HFFc6 (cell line): ENCODE measurements at places on chromosomes 12 and 14.

GRCh38 chr14:105709281-105710118 is 183.1 kb downstream of the TMEM121 start:
- no peak for DNase-seq

DNA sequence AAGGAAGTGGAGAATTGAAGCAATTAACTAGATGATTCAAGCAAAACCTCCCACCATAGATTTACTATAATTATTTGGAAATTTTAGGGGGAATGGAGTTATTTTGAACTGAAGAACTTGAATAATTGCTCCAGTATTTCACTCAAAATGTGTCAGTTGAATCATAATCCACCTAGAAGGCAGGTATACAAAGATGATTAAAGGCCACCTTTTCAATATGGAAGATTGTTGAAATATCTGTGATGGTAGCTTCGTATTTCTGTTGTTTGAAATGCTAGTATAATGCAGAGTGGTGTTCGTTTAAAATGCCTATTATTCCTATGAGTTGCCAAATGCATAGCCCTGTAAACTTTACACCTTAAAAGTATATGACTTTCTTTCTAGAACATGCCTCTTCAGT is 3.1 kb downstream of the HMGA2 start:
- no peak for DNase-seq

- DNase-seq, result no peak
Observed at GRCh38 chr14:105911006-105911847, 384.8 kb downstream of the TMEM121 start.

GRCh38 chr14:71988939-71989338 is 56.7 kb downstream of the RGS6 start:
- no peak for DNase-seq

DNA sequence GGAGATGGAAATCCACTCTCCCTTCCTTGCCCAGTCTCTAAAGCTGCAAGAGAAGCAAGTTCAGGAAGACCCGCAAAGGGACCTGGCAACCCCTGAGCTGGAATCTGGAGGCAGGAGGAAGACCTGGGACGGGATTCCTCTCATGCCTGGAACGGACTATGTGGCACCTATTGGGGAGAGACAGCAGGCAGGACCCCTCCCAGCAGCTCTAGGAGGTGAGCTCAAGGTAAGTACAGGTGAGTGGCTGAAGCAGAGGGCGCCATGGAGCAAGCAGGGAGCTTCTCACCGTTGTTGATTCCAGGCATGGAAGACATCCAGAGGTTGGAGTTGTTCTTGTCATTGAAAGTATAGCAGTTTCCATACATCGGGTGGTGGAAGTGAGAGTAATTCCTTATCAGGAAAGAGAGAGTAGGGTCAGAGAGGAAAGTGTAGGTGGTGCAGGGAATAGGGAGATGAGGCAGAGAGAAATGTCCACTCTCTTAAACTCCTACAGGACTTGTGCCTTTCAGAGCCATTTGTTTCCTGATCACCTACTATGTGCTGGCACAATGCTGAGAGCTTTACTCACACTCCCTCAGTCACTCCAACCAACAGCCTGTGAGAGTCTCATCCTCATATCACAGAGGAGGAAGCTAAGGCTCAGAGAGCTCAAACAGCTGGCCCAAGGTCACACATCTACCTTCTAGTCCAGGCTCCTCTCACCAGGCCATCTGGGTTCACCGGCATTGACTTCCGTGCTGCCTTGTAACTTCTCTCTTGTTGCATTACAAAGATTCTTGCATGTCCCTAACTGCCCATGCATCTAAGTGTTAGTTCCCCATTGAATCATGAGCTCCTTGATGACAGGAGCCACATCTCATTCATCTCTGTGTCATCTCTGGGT is 13.9 kb upstream of the TNFRSF1A start:
- no peak for DNase-seq

- DNase-seq, result no peak
Observed at GRCh38 chr12:110590806-110591326, 7.7 kb upstream of the PPTC7 start.

- DNase-seq, result no peak
Observed at GRCh38 chr14:100241279-100241678, 2.3 kb downstream of the YY1 start.

DNA sequence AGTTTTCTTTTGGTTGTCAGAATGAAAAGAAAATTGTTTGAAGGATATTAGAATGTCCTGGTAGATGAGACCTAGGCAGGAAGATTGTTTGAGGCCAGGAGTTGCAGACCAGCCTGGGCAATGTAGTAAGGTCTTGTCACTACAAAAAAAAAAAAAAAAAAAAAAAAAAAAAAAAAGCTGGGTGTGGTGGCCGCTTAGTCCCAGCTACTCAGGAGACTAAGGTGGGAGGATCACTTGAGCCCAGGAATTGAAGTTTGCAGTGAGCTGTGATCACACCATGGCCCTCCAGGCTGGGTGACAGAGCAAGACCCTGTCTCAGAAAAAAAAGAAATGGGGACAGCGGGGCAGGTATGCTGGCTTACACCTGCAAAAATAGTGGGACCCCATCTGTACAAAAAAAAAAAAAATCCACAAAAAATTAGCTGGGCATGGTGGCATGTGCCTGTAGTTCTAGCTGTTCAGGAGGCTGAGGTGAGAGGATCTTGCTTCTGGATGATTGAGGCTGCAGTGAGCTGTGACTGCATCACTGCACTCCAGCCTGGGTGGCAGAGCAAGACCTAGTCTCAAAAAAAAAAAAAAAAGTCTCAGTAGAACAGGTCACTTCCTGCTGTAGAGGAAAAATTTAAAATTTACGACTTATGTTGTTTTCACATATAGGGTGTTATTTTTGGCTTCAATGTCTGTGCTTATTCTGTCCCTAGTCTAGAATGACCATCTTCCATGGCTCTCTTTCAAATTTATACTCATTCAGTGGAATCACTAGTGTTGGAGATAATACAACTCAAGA is 70.7 kb downstream of the PPHLN1 start:
- DNase-seq, result no peak

- no peak for DNase-seq
Observed at GRCh38 chr12:87679251-87679650, 349.9 kb downstream of the C12orf50 start.

- DNase-seq, result no peak
Observed at GRCh38 chr14:87133073-87133801, 859.7 kb downstream of the GALC start.

DNA sequence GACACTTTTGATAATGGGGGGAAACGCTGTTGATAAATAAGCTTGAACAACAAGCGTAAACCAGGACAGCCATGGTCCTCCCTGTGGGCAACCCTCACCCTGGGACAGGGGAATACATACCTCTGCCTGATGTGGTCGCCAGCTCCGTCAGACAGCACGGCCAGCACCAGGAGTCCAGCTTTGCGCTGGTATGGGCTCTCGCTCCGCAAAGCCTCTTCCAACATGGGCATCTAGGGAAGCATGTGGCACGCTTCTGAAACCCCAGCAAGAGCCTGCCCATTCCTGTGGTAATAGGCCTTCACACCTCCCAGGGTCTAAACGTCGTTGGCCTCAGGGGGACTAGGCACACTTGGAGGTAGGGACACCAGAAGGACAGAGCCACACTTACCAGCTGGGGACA is 2.9 kb downstream of the IPO4 start:
- no peak for DNase-seq

DNA sequence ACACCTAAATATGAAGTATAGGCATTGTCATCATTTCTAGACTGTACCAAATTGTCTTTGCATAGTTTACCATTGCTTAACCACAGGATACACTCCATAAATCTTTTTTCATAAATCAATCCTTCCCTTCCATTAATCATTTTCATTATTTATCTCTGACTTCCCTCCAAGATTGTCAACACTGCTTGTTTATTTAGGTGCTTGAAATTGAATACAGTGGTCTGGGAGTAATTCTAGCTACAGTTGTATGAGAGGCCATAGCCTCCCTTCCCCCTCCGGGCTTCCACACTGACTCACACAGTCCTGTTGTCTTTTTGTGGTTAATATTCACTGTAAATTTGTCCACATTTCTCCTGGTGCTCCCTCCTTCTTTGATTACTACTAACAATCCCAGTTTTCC is 114.2 kb upstream of the ARID2 start:
- peak; percentile 59 for DNase-seq
